ENCODE measurements at places on chromosomes 11 and 22.

DNA sequence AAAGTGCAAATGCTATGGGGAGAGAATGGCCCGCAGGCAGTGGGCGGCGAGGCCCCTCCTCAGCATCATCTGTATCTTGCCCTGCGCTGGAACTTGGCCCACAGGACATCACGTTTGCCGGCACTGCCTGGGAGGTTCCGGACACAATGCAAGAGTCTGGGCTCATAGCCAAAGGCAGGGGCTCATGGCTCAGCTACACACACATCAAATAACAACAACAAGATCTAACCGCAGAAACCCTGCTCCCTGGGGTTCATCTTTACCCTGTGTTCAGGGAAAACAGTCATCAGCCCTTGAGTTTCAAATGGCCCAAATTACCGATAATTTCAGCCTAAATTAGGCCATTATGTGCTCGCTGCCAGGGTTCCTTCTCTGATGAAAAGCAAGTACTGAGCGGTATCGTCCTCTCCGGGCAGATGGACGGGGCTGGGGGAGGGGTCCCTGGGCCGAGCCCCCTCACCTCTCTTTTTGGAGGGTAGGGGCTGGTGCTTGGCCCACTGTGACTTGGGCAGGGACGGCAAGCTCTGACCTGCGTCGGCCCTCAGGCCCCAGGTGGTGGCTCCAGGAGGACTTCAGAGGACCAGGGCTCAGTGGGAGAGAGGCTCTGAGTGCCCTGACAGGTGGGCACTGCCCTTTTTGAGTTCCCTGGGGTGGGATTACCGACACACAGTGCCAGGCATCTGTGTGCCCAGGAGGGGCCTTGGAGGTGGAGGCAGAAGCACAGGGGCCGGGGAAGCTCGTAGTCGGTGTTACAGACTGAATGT is 25.0 kb upstream of the GAL start:
- no peak for DNase-seq

- no peak for DNase-seq
Observed at GRCh38 chr11:73227571-73228211, 9.6 kb downstream of the P2RY2 start.

- DNase-seq: no peak
Observed at GRCh38 chr11:58497951-58498350, 10.0 kb downstream of the OR5B21 start.

GRCh38 chr11:119852741-119853140 is 123.7 kb upstream of the NECTIN1 start:
- DNase-seq: no peak

DNA sequence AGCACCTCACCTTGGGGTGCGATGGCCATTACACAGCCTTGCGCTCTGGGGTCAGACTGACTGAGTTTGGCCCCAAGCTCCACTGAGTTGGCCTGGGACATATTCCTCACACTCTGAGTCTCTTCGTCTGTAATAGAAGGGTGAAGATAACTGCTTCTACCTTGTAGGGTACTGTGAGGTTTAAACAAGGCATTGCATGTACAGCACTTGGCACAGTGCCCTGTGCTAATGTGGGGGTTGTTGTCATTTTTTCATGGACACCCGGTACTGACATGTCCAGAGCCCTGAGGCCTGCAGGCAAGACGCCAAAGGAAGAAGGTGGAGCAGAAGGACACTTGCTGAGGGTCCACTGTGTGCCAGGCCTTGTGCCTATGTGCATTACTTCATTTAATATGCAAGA is 50.7 kb downstream of the OTOG start:
- DNase-seq: no peak

Measured in cortex of kidney (tissue), 1 donor.